ENCODE measurements at places on chromosomes 1 and 21. TPM values are rescaled to one million over a fixed set of nuclear protein-coding genes. Genes with fewer than 3 reads are reported as not detected.

- no peak for DNase-seq
- H3K36me3 ChIP-seq: no peaks in the 10 kb centered on the region
- H3K27me3 ChIP-seq: peaks cover 34% of the 10 kb centered on the region
- H3K27ac ChIP-seq: no peak overlapping the region
- no peak overlapping the region for H3K4me3 ChIP-seq
Observed at GRCh38 chr1:180218806-180219765, 11.0 kb upstream of the LHX4 start.

- no peak for DNase-seq
- H3K4me3 ChIP-seq: no peak overlapping the region
- no peaks in the 10 kb centered on the region for H3K4me1 ChIP-seq
Observed at GRCh38 chr1:85818371-85818770, 110.1 kb upstream of the ZNHIT6 start.

- no peak for DNase-seq
- no peak overlapping the region for H3K4me3 ChIP-seq
- peak overlapping the region; percentile 99 for H3K27ac ChIP-seq
- H3K4me1 ChIP-seq: peaks cover 91% of the 10 kb centered on the region
- H3K27me3 ChIP-seq: no peaks in the 10 kb centered on the region
- H3K36me3 ChIP-seq: no peaks in the 10 kb centered on the region
Observed at GRCh38 chr1:94094469-94095111, 26.4 kb downstream of the ABCA4 start.

- no peak overlapping the region for H3K27ac ChIP-seq
- no peaks in the 10 kb centered on the region for H3K36me3 ChIP-seq
- DNase-seq: no peak
- H3K4me3 ChIP-seq: no peak overlapping the region
Observed at GRCh38 chr1:17895986-17896385, 140.9 kb downstream of the ACTL8 start.

DNA sequence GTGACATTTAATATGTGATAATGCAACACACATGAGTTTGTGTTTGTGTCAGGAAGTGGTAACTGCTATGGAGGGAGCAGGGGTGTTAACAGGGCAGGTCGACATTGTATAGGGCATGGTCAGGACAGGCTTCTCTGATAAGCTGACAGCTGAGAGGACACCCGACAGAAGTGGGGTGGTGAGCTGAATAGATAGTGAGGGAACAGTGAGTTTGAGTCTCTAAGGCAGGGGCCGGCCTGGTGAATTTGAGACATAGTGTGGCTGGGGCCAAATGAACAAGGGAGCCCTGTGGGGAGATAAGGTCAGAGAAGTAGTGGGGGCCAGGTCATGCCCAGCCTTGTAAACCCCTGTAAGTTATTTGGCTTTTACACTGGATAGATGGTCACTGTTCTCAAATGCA is 217.4 kb upstream of the KIAA0040 start:
- H3K4me3 ChIP-seq: no peak overlapping the region
- no peak overlapping the region for H3K27ac ChIP-seq
- peaks cover 63% of the 10 kb centered on the region for H3K27me3 ChIP-seq

SPRR2A gene
- total RNA-seq: not detected

Data from mesothelial cell of epicardium (in vitro differentiated cells).